Heart left ventricle (tissue), 16 donors: ENCODE measurements at places on chromosomes 13 and 19.

DNA sequence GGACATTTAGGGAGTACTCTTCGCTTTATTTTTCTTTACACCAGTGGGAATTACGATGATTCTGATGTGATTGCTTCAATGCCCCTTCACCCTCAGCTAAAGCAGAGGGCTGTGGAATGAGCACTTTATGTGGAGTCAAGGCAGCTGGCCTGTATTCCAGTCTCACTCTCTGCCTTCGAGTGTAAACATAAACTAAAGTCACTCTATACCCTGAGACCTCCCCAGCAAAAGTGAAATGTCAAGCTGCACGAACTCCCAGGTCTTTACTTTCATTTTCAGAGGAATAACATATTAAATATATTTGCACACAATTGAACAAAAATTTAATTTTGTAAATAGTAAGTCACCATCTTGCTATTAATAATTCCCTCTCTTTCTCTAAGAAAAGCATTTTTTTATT lies 557.1 kb downstream of the DACH1 start:
- H3K27me3 ChIP-seq = no peaks in the 10 kb centered on the region
- H3K36me3 ChIP-seq = no peaks in the 10 kb centered on the region

DNA sequence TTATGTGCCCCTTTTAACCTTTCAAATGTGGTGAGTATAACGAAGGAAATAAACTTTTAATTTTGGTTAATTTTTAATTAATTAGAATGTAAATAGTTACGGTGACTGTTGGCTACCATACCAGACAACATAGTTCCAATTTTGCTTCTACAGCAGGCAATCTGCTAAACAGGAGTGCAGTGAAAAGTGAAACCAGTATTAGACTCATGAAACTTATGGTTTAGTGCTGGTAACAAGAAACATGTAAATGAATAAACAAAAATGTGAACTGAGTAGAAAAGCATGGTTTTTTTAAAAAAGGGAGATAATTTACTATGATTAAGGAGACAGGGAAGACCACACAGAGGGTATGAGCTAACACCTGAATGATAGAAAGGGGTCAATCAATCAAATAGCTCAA lies 478.4 kb downstream of the PCDH9 start:
- no peak for DNase-seq
- H3K36me3 ChIP-seq = no peaks in the 10 kb centered on the region
- no peaks in the 10 kb centered on the region for H3K4me1 ChIP-seq
- H3K27me3 ChIP-seq = no peaks in the 10 kb centered on the region

- no peaks in the 10 kb centered on the region for H3K4me1 ChIP-seq
- no peaks in the 10 kb centered on the region for H3K27me3 ChIP-seq
- no peak overlapping the region for H3K27ac ChIP-seq
- H3K36me3 ChIP-seq = no peaks in the 10 kb centered on the region
- DNase-seq = no peak
Observed at GRCh38 chr13:110073982-110074381, 233.0 kb downstream of the COL4A1 start.

DNA sequence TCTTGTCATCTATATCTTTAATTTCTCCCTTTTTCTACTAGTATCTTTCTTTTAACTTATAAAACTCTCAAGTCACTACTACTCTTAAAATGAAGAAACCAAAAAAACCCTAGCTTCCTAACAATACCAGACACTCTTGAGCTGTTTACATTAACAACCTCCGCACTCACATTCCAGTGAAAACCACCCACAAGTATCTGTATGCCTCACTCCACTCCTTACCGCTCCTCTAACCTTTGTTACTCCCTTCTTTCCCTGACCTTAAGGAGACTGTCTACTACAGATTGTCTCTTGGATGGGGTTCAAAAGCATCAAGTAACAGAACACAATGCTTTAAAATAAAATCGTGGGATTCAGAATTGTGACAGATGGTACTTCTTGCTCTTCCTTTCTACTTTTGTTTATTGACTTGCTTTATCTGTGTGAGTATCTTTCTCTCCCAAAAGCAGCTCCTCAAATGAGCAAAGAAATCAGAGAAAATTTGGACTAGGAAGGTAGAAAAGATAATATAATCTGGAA lies 110.0 kb upstream of the FBXL3 start:
- no peaks in the 10 kb centered on the region for H3K4me1 ChIP-seq
- no peak for DNase-seq
- H3K4me3 ChIP-seq = no peak overlapping the region
- H3K27me3 ChIP-seq = no peaks in the 10 kb centered on the region
- peaks cover 86% of the 10 kb centered on the region for H3K36me3 ChIP-seq

- peak overlapping the region; percentile 0 for H3K4me3 ChIP-seq
- peak overlapping the region; percentile 37 for H3K27ac ChIP-seq
- no peaks in the 10 kb centered on the region for H3K27me3 ChIP-seq
- DNase-seq = no peak
Observed at GRCh38 chr19:29708554-29709439, 6.3 kb downstream of the C19orf12 start.

DNA sequence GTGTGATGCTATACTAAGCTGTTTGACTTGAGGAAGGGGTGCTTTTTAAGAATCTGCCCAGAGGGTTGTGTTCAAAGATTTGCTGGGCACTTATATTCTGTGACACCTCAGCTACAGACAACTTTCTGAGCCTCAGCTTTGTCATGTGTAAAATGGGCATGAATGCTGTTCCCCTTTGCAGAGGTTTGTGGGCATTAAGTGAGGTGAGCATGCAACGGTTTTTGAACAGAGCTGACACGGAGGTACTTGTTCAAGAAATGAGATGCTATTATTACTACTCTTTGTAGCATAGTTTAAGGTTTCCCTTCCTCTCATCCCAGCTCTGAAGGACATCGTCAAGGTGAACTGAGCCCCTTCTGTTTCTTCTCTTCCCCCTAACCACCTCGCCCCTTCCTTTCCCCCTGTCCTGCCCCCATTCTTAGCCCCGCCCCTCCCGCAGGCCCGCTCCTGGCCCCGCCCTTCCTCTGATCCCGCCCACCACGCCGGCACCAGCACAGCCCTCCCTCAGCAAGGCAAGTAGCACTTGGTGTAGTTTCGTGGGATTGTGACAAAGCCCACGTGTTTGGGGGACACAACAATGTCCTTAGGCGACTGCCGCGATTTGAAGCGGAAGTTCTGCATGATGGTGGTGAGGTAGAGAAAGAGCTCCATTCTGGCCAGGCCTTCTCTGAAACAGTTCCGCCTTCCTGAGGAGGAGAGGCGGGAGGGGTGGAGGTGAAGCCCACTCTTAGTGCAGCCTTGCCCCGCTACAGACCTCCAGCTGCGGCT lies 26.1 kb upstream of the CYP2A7 start:
- no peaks in the 10 kb centered on the region for H3K27me3 ChIP-seq
- no peaks in the 10 kb centered on the region for H3K36me3 ChIP-seq
- DNase-seq = peak; percentile 25
- peak overlapping the region; percentile 52 for H3K4me3 ChIP-seq
- no peaks in the 10 kb centered on the region for H3K4me1 ChIP-seq

DNA sequence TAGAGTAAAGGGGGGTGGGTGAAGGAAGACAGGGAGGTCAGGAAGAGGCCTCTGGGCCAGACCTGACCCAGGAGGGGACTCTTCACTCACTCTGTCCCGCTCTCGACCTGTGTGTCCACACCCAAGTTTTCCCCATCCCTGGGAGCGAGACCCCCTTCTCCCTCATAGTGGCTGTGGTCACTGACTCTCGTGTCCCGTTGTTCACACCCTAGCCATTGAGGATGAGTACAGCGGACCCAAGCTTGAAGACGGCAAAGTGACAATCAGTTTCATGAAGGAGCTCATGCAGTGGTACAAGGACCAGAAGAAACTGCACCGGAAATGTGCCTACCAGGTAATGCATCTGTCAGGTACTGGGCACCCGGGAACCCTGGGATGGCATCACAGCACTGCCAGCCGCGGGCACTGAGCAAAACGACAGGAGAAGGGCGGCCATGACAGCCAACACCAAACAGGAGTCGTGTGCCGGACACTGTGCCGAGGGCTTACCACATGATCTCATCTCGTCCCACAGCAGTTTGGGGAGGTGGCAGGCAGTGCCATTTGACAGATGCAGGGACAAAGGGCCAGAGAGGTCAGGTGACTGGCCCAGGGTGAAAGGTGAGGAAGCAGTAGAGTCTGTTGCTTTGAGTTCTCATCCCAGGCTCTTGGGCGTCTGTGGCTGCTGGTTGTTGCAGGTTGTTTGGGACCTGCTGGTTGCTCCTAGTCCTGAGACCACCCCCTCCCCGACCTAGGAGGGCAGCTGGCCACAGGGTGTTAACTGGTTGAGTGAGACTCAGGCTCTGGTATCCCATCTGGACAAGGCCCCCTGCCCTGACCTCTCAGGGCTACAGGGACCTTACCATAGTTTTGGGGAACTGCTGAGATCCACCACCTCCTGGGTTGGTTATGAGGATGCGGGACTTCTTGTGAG lies 29.6 kb downstream of the PPP5C start:
- no peaks in the 10 kb centered on the region for H3K36me3 ChIP-seq
- H3K4me3 ChIP-seq = no peak overlapping the region
- H3K27ac ChIP-seq = no peak overlapping the region

DNA sequence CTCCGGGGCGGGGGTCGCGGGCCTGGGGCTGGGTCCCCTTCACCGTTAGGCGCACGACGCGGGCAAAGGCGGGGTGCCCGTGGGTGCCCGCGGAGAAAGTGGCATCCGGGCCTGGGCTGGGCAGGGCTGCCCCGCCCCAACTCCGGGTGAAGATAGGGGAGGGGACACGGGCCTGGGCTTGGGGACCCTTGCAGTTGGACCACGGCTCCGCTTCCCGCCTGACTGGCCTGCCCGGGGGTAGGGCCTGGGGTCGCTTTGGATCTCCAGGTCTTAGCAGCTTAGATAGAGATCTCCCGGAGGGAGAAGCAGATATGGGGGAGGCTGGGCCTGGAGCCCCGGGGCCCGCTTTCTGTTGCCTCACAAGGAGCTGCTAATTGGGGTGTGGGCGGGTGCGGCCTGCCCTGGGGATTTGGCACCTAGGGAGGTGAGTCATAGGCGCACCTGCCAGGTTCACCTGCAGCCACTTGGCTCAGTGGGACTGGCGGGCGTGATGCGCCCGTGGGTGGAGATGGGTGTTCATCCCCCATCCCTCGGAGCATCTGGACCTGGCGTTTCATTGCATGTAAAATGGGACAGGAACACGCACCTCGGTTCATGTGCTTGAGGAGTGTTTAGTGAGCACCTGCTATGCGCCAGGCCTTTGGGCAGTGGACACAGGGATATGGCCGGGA lies 585 bp downstream of the MAP1S start:
- H3K4me1 ChIP-seq = peaks cover 29% of the 10 kb centered on the region
- DNase-seq = peak; percentile 64
- peaks cover 13% of the 10 kb centered on the region for H3K36me3 ChIP-seq
- H3K27ac ChIP-seq = peak overlapping the region; percentile 77
- no peaks in the 10 kb centered on the region for H3K27me3 ChIP-seq

DNA sequence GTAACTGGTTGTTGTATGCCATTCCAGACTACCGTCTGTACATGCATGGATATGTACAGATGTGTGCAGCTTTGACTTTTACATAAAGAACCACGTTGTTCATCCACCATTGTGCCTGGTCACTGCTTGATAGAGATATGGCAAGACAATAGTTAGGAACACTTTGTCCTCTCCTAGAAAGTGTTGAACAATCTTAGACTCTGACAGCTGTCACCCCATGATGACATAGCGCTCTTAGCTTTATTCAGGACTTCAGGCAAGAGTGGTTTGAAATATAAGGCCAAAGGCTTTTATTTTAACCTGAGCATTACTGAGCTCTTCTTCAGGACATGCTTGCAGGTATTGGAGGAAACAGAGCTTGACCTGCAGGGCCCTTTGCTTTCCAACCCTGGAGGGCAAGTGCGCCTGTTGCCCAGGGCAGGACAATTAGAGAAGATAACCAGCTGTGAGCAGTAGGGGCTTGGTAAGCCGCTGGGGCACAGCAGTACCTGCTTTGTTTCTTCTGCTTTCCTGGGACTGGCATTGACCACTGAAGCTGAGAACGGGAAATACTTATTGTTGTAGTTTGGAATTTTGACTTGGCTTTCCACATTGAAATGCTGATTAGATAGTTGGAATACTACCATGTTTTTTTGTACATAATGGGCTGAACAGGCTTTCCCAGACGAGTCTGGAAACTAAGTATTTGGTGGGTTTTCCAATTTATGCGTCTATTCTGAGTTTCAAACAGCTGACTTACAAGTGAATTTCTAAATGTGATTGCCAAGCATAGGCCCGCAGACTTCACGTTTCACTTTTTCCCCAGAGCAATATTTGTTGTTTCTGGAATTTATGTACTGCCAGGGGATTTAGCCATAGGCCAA lies 51.1 kb downstream of the GARRE1 start:
- H3K27me3 ChIP-seq = no peaks in the 10 kb centered on the region
- H3K36me3 ChIP-seq = no peaks in the 10 kb centered on the region
- no peak for DNase-seq

- H3K27me3 ChIP-seq = no peaks in the 10 kb centered on the region
- no peaks in the 10 kb centered on the region for H3K4me1 ChIP-seq
- H3K4me3 ChIP-seq = no peak overlapping the region
- peak; percentile 31 for DNase-seq
- no peak overlapping the region for H3K27ac ChIP-seq
Observed at GRCh38 chr19:14048443-14049153, 13.3 kb downstream of the PALM3 start.

- H3K4me3 ChIP-seq = no peak overlapping the region
- peaks cover 18% of the 10 kb centered on the region for H3K4me1 ChIP-seq
- peak; percentile 71 for DNase-seq
- no peaks in the 10 kb centered on the region for H3K36me3 ChIP-seq
Observed at GRCh38 chr19:29806098-29806866, 5.5 kb upstream of the CCNE1 start.

GRCh38 chr19:3073931-3074595 lies 11.8 kb upstream of the TLE5 start:
- no peaks in the 10 kb centered on the region for H3K27me3 ChIP-seq
- no peak overlapping the region for H3K27ac ChIP-seq
- no peaks in the 10 kb centered on the region for H3K36me3 ChIP-seq
- no peak overlapping the region for H3K4me3 ChIP-seq
- DNase-seq = no peak

DNA sequence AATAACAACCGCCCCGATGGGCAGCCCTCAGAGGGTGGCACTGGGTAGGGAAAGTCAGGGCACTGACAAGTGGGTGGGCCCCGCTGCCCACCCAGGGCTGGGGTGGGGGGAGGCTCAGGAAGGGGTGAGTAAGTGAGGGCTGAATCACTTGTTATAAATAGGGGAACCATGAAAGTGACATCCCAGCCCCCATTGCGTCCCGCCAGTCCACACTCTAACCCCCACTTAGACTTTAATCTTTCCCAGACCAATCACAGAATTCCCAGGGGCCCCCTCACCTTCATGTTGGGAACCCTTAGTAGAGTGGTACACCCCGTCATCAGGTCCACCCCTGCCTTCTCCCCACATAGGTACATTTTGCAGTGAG lies 37.0 kb upstream of the NANOS3 start:
- peaks cover 40% of the 10 kb centered on the region for H3K36me3 ChIP-seq
- H3K4me1 ChIP-seq = peaks cover 64% of the 10 kb centered on the region
- peak overlapping the region; percentile 81 for H3K4me3 ChIP-seq
- DNase-seq = no peak

DNA sequence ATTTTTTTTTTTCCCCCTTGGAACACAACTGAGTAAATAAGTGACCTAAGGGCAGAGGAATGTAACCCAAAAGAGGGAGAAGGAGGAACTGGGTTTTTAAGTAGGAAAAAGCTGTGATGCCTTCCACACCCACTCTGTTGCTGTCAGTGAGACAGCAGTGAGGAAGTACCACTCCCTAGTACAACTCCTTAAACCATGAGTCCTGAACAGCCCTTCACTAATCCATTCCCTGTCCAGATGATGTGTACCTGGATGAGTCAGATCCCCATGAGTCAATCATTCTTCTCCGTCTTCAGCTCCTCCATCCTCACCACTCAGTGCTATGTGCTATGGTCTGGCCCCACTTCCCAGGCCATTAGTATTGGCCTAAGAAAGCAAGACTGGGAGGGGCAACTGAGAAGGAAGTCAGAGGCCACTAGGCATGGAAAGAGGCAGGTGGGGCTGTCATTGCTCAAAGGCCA lies 12.9 kb upstream of the CXCL17 start:
- H3K27ac ChIP-seq = no peak overlapping the region
- H3K36me3 ChIP-seq = no peaks in the 10 kb centered on the region
- no peak overlapping the region for H3K4me3 ChIP-seq
- no peaks in the 10 kb centered on the region for H3K27me3 ChIP-seq
